Urothelium cell line (cell line): ENCODE measurements at places on chromosomes 7 and 10.

DNA sequence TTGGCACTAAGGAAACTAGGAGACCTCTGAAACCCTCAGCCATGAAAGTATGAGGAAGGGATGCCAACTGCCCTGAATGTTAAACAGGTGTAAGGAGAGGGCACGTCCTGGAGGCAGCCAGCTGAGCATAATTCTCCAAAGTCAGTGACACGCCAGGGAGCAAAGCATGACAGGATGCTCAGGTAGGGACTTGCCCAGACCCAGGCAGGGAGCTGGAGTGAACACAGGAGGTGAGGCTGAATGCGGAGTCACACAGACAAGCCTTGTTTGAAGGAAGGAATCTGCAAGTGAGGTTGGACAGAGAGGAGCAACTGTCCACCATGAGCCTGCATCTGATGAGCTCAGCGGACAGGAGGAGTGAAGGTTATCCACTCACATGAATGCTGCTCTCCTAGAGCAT is 41.5 kb downstream of the KLRG2 start:
- DNase-seq: no peak

DNA sequence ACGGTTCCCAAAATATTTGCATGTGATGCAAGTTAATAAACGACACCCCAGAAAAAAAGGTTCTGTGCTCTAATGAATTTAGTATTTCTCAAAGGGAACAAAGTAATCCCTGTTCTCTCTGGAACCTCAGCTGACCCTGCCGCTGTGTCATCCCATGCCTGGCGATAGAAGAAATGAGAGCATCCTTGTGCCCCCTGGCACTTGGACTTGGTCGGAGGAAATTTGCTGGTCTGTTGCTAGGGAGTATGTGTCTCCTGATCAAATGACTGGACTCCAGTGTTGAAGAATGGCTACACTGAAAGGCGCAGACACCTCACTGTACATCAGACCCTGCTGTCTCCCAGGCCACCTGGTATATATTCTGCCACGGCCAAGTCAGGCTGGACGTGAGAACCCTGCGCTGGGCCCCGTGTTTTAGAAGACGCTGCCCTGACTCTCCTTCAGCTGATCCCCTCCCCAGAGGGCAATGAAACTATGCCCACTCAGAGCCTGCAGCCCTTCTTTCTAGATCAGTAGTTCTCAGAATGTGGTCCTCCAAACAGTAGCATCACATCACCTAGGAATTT is 67.2 kb downstream of the THNSL1 start:
- DNase-seq: no peak

DNA sequence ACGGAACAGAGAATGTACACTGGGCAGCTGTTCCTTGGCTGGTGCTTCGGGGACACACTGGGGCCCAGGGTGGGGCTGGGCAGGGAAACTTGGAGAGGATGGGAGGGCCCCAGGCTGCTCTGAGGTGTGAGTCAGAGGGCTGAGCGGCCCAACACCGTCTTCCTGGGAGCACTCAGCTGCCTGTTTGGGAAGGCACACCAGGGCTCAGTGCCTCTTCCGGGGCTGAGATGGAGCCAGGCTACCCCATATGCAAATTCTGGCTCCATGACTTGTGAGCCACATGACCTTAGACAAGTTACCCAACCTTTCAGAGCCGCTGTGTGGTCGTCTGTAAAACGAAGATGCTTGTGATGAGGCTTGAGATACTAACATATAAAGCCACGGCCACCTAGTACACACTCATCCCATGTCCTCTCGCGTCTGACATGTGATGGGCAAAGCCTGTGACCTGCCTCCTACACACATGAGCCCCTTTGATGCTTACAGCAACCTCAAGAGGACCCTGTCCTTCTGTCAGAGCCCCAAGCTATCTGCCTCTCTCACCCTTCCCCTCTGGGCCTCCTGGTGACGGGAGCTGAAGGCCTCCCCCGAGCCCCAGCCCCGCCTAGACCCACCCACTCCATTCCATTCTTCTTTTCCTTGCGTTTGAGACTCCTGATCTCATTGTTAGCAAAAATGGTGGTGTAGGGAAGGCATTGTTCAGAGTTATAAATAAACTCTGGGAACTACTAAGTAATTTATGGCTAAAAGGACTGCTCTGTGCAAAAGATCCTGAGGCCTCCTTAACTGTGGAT is 26.1 kb downstream of the KLRG2 start:
- peak; percentile 74 for DNase-seq

GRCh38 chr7:117116211-117116610 is 162.9 kb downstream of the ST7 start:
- DNase-seq: no peak

DNA sequence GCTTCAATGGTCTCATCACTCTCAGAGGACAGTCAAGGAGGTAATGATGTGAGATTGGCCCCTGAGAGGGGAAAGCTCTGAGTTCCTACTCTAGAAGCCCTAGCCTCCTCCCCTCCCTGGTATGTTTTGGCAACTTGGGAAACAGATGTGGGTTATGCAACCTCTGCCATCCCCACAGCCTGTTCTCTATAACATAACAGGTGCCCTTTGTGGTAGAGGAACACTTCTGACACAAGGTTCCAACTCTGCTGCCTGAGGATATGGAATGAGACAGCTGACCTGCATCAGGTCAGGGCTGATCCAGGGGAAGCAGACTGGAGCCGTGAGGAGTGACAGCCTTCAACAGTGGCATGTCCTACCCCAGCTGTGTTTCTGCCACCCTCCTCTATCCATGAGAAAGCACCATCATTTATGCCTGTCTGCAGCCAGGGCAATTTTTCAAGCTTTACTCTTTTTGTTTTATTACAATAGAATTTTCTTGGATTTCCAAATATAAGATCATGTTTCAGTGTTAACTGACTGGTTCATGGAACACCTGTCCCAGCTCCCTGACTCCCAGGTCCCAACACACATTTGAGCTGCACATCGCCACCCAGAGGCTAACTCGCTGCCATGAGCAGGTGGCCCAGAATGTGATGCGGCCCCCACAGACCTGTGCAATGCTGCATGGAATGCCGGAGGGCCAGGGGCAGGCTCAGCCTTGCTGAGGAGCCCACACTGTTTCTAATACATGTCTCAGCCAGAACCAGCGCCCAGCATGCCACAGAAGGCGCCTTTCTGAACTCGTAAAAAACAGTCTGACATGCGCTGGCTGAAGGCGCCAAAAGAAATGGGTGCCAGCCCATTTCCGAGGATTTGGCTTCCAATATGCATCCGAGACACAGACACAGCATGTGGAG is 124.8 kb upstream of the CHST15 start:
- no peak for DNase-seq

DNA sequence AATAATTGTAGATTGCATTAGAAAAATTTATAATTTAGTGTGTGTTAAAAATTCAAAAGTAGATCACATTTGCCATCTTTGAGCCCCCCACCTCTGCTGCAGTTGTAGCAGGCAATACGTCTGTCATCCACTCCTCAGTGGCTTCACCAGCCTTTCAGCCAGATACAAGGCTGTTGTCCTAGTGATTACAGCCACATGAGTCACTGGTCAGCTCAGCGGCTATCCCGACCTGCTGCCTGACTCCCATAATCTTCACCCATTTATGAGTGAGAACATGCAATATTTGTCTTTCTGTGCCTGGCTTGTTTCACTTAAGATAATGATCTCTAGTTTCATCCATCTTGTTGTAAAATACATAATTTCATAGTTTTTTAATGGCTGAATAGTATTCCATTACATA is 9.2 kb downstream of the OR2A5 start:
- peak; percentile 11 for DNase-seq

GRCh38 chr7:85392326-85392725 is 205.5 kb upstream of the SEMA3D start:
- no peak for DNase-seq

DNA sequence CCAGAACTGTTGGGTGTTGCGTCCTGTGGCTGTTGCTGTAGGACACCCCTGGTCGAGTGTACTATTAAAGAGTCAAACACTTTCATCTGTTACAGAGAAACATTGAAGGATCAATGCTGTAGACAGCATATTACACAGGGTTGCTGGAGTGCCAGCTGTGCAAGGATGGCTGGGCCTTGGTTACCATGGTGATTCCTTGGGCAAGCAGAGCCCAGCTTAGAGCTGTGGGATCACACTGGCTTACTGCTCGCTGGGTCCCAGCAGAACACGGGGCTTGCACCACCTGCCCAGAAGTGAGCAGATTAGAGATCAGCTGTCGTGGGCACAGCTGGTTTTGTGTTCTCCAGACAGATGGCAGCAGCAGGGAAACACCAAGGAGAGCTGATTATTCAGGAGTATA is 76.0 kb downstream of the GPR141 start:
- DNase-seq: no peak

GRCh38 chr7:136030867-136031318 is 53.7 kb upstream of the MTPN start:
- no peak for DNase-seq

DNA sequence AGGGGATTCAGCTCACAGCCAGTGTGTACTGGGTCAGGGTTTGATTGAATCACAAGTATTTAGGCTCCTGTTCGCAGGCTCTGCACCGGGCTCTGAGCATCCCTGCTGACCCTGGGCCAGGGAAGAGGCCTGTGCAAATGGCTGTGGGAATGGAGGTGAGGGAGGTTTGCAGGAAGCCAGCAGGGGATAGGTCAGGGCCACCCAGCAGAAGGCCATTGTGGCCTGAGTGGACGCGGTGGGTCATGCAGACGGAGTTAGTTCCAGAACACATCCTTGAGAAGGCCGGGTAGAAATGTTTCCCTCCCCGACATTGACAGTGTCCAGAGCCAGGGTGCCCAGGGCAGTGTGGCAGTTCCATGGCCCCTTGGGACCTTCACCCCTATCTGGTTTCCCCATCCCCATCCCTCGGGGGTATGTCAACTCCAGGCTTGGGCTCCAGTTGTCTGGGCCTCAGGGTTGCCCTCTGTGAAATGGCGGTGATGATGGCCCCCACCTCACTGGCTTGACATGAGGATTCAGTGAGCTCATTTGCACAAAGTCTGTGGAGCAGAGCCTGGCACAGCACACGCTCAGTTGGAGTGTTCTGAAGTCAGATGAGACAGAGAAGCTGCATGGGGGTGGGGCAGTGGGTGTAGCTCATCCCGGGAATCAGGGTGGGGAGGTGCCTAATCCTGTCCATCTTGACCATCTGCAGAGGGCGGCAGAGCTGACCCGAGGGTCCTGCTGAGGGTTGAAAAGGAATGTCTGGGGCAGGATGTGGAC is 107.6 kb downstream of the ADCY1 start:
- no peak for DNase-seq

DNA sequence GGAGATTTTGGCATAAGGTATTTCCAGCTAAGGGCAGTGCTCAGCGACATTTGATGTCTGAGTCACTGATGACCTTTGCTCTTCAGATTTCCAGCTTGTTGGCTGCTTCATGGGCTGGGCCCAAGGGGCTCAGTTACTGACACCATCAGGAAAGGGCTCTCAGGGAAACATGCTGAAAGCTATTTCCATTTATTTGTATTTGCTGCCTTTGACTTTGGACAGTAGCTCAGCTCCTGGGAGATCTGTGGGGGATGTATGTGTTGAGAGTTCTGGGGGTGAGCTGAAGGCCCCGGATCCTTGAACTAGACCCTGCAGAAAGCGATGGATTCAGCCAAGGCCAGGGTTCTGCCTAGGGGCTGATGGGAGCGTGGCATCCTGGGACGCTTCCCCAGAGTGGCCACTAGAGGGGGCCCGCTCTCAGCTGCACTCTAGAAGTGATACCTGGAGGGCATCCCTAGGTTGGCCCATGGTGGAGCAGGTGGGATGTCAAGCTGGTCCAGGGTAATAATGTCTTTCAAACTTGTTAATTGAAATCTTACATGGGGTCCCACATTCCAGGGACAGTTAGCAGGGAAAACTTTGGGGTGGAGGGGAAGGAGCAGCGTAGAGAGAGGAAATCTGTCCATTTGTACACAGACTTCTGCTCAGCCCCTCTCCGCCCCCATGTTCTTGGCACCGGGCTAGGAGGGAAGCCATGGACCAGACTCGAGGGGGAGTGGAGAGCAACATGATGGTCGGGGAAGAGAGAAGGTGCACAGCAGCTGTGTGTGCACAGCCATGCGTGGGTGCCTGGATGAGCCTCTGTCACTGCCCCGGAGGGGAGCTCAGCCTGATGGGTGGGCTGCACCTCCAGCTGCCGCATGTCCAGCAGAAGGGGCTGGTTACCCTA is 3.0 kb upstream of the BTBD16 start:
- DNase-seq: peak; percentile 79

DNA sequence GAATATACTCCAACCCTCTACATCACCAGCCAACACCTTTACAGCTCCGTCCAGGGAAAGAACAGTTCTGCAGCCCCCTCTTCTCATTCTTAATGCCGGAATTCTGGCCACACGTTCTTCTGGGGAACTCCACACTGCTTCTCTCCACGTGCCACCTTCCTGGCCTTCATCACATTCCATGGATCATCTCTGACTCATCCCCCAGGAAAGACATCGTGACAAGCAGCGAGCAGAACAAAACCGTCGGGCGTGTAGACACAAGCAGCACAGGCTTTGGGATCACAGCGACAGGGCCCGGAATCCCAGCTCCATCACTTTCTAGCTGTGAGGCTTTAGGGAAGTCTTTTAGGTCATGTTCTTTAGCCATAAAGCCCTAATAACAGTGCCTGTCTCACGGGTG is 590.3 kb upstream of the FOXK1 start:
- peak; percentile 62 for DNase-seq

DNA sequence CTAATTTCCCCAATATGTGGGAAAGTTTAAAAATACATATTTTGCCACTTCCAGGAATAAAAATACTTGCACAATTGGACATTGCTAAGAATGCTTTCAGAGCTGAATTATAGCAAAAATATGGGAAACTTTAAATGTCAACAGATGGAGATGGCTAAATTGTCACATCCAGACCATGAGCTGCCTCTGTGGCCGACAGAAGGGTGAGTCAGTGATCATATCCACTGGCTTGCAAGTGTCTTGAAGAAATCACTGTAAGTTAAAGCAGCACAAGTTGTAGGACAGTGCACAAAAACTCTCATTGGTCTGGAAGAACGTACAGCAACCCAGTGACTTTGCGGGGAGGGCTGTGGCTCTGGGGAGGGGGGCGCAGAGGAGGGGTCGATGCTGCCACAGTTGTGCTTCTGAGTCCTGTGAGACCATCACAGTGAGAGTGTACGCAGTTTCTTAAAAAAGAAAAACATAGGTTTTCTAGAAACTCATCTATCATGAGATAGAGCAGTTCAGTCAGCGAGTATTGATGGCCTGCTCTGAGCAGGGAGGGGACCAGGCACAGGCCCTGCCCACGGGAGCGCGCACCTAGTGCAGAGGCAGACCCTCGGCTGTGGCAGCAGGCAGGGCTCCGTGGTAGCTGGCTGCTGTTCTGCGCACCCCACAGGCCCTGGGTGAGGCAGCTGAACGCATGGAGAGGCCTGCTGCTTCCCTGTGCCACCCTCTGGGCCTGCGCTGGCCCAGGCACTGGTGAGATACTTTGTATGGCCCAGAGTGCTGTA is 25.5 kb downstream of the LRRC27 start:
- no peak for DNase-seq

GRCh38 chr7:27901028-27901760 is 161.2 kb downstream of the TAX1BP1 start:
- peak; percentile 33 for DNase-seq
